SK-N-MC (cell line): ENCODE measurements at places on chromosomes 3 and 15.

- no peak for DNase-seq
Measured at GRCh38 chr3:180420804-180421203, 181.2 kb upstream of the TTC14 start.

GRCh38 chr15:85137489-85138168 is 156.0 kb downstream of the PDE8A start:
- no peak for DNase-seq

DNA sequence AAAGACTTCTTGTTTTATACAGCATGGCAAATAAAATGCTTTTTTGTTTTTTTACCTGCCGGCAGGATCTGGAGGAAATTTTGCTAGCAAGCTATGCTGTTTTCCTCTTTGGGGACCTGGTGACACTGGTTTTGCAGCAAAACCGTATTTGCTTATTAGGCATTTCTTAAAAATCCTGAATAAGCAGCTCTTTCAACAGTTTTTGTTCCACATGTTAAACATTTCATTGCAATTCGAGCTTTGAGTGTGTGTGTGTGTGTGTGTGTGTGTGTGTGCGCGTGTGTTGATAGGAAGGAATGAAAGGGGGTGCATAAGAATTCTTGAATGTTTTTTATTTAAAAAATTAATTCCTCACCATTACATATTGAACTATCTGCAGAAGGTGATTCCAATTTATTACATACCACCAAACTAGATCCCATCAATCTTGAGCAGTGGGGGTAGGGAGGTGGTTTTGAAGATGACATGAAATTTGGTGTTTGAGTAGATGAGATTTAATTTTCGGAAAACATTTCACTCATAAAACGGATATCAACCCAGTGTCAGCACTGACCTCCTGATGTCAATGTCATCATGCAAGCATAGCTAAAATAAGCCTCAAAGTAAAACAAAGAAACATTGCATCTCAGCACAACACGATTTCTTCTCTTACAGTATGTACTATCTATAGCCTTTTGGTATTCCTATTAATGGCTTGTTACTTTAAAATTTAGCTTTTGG is 17.3 kb downstream of the ZBTB38 start:
- DNase-seq, result peak; percentile 90

DNA sequence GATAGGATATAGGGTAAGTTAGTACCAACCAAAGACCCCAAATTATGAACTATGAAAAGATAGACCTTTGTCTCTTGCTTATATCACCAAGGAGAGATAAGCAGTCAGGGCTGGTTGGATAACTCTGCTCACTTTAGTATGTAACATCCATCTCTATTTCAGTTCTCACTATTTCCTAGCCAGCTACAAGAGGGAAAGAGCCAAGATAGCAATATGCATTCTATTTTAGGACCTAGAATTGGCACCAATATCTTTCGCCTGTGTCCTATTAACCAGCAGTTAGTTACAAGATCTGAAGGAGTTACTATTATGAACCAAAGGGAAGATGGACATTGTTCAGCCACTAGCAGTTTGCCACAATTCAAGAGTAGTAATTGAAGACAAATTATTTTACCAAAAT is 457.5 kb downstream of the NSUN3 start:
- DNase-seq, result no peak

- no peak for DNase-seq
Measured at GRCh38 chr15:92677999-92678398, 22.4 kb upstream of the FAM174B start.

- DNase-seq, result no peak
Measured at GRCh38 chr3:170383567-170383966, 26.1 kb downstream of the SKIL start.

- DNase-seq, result no peak
Measured at GRCh38 chr15:100852630-100853029, 27.0 kb upstream of the ALDH1A3 start.

DNA sequence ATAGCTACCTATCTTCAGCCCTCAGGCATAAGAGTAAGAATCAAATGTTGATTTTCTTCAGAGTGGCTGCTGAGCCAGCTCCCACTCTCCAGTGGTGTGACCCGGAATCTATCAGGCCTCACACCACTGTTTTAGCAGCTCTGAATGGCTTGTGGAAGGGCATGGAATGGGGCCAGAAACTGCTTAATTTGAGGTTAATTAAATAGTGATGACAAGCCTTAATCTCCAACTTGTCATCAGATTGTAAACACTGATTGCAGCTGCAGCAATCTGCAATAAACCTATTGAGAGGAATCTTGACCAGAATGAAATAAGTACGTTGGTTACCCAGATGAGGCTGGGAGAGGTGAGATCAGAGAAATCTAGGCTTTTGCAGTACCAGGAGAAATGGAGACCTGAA is 317.4 kb downstream of the FHIT start:
- DNase-seq, result no peak

DNA sequence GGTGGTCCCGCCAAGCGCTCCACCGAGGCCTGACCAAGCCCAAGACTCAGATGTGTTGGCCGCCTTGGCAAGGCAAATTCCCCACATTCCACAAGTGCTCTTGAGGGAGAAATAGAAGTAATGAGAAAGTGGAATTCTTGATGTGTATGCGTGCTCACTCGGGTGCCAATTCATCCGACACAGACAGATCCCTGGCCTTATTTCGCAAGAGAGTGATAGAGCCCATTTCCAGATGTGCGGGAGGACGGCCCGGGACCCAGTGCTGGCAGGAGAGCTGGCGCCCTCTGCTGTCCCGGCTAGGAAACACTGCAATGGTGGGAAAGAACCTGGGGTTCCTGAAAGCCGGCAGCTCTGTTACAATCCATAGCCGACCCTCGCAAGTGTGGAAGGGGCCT is 76.0 kb downstream of the HMG20A start:
- peak; percentile 85 for DNase-seq

GRCh38 chr3:149332771-149333170 is 665 bp downstream of the TM4SF18 start:
- DNase-seq, result no peak

- DNase-seq, result no peak
Measured at GRCh38 chr3:52110502-52110901, 43.7 kb downstream of the POC1A start.

GRCh38 chr3:170599091-170599490 is 13.2 kb upstream of the SLC7A14 start:
- DNase-seq, result no peak
